ENCODE measurements at places on chromosomes 6 and 20. TPM values are rescaled to one million over a fixed set of nuclear protein-coding genes. Genes with fewer than 3 reads are reported as not detected.

The HDGFL1 gene
- total RNA-seq, result not detected

GRCh38 chr20:8523684-8524083 lies 391.6 kb downstream of the PLCB1 start:
- H3K4me1 ChIP-seq, result no peaks in the 10 kb centered on the region
- H3K36me3 ChIP-seq, result no peaks in the 10 kb centered on the region
- no peak overlapping the region for H3K27ac ChIP-seq
- no peak overlapping the region for H3K4me3 ChIP-seq
- no peaks in the 10 kb centered on the region for H3K27me3 ChIP-seq

DNA sequence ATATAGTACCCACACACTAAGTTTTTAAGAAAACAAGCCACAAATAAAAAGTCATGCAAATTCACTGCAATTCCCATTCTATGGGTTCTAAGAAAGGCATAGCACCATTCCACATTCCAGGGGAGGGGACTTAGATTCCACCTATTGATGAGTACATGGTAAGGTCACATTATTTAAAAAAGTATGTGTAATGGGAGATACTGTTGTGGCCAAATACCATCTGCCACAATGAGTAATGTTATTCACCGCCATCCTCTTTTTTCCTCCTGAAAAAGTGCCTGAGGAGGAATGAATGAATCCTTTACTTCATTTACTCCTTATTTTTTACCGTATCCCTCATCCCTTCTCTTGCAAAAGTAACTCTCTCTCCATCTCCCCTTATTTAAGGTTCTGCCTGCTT lies 27.0 kb upstream of the ADGRF1 start:
- DNase-seq, result no peak
- H3K4me3 ChIP-seq, result no peak overlapping the region
- no peak overlapping the region for H3K27ac ChIP-seq
- H3K36me3 ChIP-seq, result no peaks in the 10 kb centered on the region
- H3K27me3 ChIP-seq, result no peaks in the 10 kb centered on the region

- H3K36me3 ChIP-seq, result no peaks in the 10 kb centered on the region
- H3K4me3 ChIP-seq, result no peak overlapping the region
- DNase-seq, result no peak
- H3K4me1 ChIP-seq, result peaks cover 16% of the 10 kb centered on the region
- H3K27ac ChIP-seq, result no peak overlapping the region
Measured at GRCh38 chr20:19438488-19438887, 226.0 kb downstream of the SLC24A3 start.

DNA sequence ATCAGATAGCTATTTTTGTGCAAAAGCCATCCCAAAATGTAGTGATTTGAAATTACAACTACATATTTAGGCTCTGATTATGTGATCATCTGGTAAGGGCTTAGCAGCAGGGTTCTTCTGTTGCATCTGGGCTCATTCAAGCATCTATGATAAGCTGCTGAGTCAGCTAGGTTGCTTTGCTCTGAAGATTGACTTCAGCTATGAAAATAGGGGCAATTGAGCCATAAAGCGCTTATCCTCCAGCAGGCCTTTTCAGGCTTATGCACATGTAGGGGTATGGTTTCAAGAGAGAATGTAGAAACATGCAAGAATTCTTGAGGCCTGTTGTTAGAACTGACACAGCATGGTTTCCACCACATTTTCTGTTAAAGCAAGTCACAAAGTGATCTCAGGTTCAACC lies 114.1 kb downstream of the PLCB1 start:
- DNase-seq, result no peak
- H3K27ac ChIP-seq, result no peak overlapping the region
- H3K4me3 ChIP-seq, result no peak overlapping the region
- no peaks in the 10 kb centered on the region for H3K4me1 ChIP-seq

DNA sequence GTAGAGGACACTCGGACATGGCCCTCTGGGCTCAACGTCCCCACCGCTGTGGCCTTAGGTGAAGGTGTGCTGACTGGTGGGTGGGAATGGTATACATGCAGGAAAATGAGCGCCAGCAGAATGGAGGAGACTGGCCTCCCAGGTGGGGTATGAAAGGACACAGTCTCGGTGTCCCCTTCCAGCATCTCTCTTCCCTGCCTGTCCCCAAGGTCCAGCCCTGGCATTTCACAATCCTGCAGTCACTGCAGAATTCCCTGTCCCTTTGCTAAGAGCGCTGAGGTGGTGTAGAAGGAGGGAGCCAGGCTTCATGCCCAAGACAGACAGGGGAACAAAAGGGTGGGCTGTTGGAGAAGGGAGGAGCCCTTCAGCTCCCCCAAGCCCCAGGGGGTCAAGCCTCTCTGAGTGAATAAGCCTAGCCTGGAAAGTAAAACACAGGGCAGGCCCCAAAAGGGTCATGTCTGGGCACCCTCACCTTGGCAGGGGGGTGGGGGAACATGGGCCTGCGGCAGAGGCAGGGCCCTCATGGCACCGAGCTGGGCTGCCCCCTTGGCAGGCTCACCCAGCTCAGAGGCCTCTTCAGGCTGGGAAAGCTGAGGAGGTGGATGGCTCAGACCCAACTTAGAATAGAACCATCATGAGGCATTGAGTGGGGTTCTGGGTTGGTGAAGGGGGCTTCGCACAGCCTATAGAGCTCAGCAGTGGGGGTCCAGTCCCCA lies 23.9 kb downstream of the TFEB start:
- H3K4me1 ChIP-seq, result peaks cover 65% of the 10 kb centered on the region
- no peaks in the 10 kb centered on the region for H3K27me3 ChIP-seq
- no peak overlapping the region for H3K27ac ChIP-seq
- no peaks in the 10 kb centered on the region for H3K36me3 ChIP-seq

The CCDC170 gene
- 0.96 TPM for total RNA-seq
